ENCODE measurements at places on chromosomes 12 and 14.
A peak's percentile ranks its signal among the peaks of the same experiment; 100 is the strongest.

- DNase-seq: no peak
Observed at GRCh38 chr12:117105902-117106301, 6.7 kb upstream of the TESC start.

GRCh38 chr14:38786921-38787320 is 316.1 kb downstream of the SEC23A start:
- no peak for DNase-seq

DNA sequence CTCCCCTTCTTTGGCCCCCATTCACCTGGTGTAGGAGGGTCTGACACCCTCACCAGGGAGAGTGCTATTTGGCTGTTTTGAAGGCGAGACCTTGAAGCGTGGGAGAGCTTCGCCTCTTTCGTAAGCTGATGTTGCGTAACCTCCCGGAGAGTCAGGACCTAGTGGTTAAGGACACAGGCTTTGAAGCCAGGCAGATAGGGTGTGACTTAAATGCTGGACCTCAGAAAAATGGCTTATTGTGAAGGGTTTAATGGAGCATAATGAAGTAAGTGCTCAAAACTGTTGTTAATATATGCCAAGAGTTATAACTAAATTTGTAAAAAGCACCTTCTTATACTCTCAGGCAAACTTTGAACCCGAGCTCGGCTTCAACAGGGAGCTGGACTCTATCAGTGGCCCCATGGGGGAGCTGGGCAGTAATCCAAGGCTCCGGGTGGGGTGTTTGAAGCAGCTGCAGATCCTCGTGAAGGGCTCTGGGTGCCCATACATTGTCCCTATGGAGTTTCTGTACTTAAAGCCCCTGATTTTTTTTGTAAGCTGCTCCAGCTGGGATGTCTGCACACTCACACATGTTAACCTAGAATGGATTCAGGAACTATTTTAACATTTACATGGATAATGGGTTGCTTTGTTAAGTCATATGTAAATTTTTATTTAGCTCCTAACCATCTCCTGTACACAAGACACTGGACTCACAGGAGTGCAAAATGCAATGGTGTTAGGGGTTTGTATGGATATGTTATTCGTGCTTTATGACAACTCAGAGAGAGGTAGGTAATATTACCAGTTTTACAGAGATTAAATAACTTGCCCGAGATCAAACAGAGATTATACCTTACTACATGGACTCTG is 26.0 kb downstream of the PPFIBP1 start:
- peak; percentile 65 for DNase-seq

DNA sequence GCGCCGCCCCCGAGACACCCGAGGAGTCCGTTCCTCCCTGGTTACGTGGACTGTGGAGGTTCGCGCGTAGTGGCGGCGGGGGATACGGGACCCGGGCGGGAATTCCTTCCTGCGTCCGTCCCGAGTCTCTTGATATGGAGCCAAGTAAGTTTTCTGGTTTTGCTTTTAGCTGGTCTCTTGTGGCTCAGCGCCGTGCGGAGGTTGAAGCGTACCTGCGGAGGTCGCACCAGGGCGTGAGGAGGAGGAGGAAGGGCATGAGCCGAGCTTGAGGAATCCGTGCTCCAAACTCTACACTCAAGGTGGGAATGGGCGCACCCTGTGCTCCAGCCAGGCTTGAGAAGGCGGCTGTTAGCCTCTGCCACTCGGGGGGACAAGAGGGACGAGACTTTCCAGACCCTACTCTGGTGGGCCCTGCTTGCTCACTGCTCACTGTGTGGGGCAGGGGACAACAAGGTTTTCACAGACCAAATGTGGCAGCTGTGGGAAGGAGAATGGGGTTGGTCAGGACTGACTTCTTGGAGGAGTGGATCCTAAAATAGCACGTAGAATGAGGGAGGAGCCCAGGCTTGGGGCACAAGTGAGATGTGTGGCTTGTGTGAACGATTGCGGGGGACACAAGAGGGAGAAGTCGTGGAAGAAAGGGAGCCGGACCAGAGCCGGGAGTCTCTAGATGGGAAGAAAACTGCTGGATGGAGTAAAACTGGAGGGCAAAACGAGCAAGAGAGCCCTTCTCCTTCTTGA is 577 bp downstream of the ATG101 start:
- DNase-seq: no peak

DNA sequence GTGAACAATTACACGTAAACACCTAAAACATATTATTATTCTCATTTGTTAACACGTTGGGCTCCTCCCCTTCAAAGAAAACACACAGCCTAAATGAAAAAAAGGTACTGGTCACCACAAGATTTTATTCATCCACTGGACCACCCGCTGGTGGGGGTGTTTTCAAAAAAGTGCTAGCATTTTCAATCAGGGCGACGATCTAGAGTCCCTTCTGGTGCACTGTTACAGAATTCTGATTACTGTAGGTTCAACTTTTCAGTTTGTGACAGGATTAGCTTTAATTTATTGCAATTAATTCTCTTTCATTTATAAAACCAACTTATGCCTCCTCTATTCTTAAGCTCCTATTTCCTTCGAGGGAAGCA is 443 bp downstream of the MAGOHB start:
- DNase-seq: no peak

DNA sequence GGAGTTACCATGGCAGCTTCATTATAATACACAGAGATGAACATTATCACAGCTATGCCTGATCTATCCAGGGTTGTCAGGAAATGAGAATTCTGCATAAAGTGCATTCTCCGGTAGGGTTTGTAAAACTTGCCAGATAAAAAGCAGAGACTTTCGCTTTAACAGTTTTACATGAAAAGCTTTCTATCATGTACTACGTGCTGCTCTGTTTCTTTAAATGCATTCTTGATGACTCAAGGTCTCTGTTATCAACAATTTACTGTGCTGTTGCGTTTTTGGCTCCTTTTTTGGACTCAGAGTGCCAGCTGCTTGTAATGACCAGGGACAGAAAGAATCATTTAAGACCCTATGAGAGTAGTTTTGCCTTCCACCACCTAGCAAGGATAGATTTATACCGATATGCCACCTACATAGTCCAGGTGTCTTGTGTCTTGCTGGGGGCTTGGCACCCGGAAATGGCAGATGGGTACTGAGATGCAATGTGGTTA is 371.2 kb downstream of the BTG1 start:
- no peak for DNase-seq

DNA sequence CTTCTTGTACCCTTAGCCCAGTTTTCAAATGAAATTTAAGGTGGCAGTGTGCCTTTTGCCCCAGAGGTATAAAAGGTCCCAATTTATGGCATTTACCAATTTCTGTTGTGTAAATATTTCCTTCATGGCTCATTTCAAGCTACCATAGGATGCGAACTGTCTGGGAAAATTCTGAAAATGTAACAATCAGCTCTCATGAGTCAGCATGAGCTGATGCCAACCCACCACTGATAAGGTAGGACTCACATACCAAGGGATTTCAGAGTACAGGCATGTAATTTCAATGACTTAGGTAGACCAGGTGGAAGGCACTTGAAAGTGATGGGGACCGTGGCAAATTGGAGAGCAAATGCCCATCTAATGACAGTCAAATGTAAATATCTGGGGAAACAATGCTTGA is 169.5 kb downstream of the TTC8 start:
- no peak for DNase-seq

GRCh38 chr12:47797441-47797840 is 22.3 kb downstream of the HDAC7 start:
- no peak for DNase-seq

All from NCI-H2081 (cell line).